ENCODE measurements at places on chromosomes 2 and 18.

GRCh38 chr2:69212238-69213028 is 174.6 kb downstream of the GFPT1 start:
- no peak for DNase-seq

DNA sequence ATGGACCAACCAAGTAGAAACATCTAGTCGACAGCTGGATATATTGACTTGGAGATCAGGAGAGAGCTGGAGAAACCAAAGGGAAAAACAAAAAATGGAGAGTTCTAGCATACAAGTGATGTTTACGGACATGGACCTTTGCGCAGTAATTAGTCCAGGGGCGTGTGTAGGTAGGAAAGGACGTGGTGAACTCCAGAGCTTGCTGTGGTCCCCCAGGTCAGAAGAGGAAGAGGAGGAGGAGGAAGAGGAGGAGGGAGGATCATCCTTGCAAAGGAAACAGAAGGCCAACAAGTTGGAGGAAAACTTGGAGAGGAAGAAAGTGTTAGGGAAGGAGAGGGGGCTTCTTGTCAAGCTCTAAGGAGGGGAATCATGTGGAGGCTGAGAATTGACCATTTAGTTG is 17.5 kb downstream of the TRAF3IP1 start:
- no peak for DNase-seq

GRCh38 chr2:162245781-162246180 is 2.5 kb upstream of the FAP start:
- no peak for DNase-seq

DNA sequence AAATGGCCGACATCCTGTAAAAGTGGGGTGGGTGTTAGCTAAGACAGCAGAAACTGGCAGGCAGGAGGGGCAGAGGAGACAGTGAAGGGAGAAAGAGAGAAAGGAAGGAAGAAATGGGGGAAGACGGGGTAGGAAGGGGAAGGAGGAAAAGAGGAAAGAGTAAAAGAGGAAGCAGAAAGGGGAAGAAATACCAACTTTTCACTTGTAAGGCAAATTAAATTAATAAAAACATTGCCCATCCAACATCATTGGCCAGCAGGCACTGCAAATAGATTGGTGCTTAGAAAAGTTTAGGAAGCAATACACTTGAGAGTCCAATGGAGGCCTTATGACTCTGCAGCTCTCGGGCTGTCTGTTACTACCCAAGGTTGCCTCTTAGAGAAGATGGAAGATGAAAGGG is 116.7 kb downstream of the TNS1 start:
- DNase-seq = no peak

- DNase-seq = no peak
Observed at GRCh38 chr2:186554850-186555671, 34.8 kb upstream of the ITGAV start.

DNA sequence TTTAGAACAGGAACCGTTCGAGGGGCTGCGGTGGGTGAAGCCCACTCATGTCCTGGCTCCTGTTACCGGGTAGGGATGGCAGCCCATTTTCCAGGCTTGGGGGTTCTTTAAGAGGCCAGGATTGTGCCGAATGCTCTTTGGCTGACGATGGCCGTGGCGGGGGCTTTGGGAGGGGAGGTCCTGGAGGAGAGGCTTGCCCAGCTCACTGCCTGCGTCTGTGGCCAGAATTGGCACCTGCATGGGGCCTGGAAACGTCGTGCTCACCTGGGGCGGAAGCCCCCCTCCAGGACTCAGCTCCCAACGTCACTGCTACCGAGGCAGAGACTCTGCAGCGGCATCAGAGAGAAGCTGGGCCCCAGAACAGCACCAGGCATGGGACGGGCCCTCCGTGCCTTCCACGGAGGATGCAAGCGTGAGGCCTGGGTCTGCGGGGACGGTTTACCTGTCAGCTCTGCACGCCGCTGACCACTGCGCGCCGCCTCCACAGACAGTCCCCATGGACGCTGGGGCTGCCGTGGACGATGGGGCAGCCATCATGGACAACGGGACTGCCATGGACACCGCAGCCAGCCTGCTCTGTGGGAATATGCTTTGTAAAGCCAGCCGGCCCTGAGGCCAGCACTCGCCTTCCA is 82.9 kb downstream of the NFATC1 start:
- DNase-seq = no peak

DNA sequence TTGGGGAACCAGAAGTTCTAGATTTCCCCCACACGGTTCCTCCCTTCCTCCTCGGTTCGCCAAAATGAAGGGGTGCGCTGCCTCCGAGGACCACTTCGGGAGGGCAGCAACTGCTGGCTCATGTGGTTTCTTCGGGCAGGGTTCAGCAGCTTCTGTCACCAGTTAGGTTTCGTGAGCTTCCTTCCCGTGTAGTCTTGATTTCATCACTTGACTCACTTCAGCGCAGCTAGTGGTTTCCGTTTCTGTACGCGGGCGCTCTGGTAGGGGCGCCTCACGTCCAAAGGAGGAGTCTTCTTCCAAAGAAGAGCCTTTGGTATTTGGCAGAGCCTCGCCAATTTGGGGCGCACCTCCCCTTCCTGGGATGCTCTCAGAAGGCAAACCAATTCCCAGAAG is 485 bp upstream of the GALNT3 start:
- peak; percentile 17 for DNase-seq

GRCh38 chr2:232308986-232309385 is 69.6 kb upstream of the ALPP start:
- no peak for DNase-seq

- DNase-seq = no peak
Observed at GRCh38 chr18:57437402-57437765, 2.2 kb downstream of the ONECUT2 start.

DNA sequence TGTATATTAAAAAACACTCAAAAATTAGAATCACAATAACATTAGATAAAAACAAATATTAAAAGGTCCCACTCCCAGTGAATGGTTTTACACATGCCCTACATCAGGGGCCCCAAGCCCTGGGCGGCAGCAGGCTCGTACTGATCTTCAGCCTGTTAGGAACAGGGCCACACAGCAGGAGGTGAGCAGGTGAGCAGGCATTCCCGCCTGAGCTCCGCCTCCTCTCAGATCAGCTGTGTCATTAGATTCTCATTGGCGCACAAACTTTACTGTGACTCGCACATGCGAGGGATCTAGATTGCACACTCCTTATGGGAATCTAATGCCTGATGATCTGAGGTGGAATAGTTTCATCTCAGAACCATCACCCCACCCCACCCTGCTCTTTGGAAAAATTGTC is 74.2 kb downstream of the MBD2 start:
- DNase-seq = no peak

DNA sequence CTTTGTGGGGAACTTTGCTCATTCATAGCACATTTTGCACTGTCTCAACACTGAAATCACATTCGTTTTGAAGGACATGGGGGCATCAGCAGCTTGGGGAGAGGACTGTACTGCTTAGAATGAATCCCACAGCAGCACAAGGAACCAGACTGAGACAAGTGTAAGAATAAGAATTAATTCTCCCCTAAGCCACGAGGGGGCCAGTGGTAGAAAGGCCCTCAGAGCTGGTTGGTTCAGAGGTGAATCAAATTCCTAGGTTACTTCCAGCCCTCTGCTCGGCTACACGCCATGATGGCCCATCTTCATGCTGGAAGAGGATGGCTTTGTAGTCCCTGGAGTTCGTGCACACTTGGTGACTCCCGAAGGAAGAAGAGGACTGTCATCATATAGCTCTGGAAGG is 12.0 kb upstream of the MC5R start:
- no peak for DNase-seq

DNA sequence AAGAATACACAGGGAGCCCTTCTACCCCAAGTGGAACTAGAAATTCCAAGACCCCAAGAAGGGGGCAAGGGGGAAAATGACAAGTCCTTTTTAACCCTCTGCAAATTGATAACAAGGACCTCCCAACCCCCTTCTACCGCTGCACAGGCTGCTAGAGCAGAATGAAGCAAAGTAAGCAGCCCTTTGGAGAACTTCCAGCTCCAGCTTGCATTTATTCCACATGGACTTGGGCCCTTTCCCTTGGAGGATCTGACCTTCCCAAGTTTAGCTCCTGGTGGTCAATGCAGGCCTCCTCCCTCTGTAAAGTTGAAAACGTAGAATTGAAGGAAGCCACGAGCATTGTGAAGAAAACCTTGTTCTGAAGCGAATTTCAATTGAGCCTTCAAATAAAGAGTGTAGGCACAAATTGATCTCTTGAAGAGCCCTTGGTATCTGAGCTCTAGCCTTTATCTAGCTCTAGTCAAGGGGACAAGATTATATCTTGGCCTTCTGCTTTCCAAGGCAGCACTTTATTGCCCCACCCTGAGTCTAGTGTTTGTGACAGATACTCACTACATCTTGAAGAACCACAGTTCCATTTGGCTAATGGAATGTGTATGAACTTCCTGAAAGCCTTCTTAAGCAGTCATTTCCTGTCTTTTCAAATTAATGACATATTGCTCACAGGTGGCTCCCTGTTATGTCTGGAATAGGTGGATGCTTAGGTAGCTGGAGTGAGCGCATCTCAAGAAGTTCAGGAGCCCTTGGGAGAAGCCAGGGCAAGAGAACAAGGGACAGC is 37.2 kb downstream of the SLC14A2 start:
- no peak for DNase-seq

DNA sequence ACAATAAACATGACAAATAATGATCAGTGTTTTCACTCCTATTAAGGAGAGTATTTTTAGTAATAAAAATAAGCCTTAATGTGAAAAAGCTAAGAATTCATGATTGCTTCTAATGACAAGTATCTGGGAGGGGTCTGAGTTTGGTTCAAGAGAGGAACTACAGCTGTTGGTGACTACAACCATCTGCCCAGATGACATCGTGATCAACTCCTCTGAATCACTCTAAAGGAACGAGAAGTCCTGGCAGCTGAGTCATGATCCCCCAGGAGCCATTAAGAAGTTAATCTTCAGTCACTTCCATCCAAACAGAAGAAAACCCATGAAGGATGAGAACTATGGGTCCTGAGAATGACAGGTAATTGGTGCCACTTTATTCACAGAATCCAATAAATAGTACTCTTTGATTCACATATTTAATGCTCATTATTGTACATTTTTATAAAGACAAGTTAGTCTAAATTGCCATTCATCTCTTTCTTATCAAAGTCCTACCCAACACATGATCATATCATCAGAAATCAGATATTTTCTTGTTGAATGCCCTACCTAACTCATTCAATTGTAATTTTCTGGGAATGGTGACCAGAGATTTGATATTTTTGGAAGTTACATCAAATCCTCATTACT is 6.8 kb downstream of the TFPI start:
- no peak for DNase-seq

DNA sequence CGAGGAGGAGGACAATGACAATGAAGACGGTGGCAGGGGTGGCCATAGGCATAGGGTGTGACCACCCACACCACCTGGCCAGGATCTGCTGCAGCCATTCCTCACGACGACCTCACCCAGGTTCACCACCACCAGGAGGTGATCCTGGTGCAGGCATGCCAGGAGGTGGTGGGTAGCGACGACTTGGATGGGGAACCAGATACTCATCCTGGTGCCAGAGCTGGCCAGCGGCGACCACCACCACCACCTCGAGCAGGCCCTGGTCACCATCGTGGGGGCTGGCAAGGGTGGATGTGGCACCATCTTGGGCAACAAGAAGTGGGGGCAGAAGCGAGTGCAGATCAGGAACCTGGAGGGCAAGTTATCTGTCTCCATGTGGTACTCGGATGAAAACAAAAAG is 117.1 kb upstream of the NXPH2 start:
- DNase-seq = no peak

DNA sequence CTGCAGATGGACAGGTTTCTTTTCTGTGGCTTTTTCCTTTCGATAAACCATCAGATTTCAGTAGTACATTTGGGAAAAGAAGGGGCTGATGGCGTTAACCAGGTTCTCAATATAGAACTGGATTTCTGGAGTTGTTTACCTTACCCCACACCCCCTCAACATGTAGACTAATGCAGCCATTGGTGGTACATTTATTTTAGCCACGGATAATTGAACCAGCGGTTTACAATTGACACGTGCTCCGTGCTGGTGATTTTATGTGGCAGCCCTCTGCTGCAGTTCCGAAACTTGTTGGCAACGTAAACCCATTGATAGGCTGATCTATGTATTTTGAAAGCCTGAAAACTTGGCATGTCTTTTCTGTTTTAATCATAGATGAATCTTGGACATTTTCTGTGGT is 5.4 kb downstream of the SOX11 start:
- DNase-seq = no peak

- no peak for DNase-seq
Observed at GRCh38 chr2:9164112-9164608, 42.5 kb upstream of the ASAP2 start.

- DNase-seq = no peak
Observed at GRCh38 chr2:173191601-173192000, 116.0 kb downstream of the MAP3K20 start.

DNA sequence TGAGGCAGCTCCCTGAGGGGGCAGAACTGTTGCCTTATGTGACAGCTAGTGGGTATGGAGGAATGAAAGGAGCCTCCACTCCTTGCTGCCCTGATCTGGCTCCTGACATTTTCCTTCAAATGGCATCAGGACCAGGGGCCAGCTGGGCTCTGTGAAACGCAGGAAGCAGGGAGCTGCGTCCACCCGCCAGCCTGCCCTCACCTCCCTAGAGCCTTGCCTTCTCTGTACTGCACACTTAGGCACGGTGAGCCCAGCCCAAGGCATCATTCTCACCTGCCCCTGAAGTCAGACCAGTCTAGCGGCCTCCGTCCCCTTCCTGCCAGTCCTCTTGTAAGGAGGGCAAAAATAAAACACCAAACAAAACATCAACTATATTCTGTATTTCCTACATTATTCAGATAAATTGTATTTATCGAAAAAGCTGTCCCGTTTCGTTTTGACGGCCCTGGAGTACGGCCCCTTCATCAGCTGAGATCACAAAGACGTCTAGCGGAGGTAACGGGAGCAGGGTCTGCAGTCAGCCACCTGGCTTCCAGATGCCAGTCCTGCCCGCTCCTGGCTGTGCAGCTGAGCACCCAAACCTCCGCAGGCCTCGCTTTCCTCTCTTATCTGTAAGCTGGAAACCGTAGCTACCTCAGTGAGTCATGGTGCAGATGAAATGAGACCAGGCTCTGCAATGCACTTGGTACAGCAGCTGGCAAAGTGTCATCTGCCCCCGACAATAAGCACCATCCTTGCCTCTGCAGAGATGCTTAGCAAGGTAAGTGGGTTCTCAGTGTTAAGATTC is 6.9 kb upstream of the CTDP1 start:
- no peak for DNase-seq

GRCh38 chr18:40163254-40163653 is 1791.8 kb upstream of the PIK3C3 start:
- DNase-seq = no peak

GRCh38 chr2:215753808-215754207 is 259.5 kb downstream of the MREG start:
- no peak for DNase-seq

- no peak for DNase-seq
Observed at GRCh38 chr18:23528580-23529472, 25.5 kb downstream of the RMC1 start.

DNA sequence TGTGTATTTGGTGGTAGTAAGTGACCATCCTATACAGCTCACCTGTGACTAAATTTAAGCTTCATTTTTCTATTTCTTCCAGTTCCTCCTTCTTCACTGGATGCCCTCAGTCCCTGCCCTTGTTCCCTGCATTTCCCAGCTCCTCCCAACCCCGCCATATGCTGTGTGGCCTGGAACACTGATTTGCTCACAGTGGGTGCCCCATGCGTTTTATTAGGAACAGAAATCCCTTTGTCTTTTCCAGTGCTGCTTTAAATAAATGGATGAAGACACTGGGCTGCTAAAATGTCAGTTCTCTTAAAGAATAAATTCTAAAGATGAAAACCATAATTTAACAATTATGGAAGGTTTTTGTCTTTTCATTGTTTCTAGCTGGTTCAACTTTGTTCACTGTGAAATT is 477.3 kb downstream of the DCDC2C start:
- DNase-seq = no peak

- DNase-seq = no peak
Observed at GRCh38 chr2:176066645-176067588, 16.8 kb downstream of the EVX2 start.
